ENCODE measurements at places on chromosomes 6 and 20.

DNA sequence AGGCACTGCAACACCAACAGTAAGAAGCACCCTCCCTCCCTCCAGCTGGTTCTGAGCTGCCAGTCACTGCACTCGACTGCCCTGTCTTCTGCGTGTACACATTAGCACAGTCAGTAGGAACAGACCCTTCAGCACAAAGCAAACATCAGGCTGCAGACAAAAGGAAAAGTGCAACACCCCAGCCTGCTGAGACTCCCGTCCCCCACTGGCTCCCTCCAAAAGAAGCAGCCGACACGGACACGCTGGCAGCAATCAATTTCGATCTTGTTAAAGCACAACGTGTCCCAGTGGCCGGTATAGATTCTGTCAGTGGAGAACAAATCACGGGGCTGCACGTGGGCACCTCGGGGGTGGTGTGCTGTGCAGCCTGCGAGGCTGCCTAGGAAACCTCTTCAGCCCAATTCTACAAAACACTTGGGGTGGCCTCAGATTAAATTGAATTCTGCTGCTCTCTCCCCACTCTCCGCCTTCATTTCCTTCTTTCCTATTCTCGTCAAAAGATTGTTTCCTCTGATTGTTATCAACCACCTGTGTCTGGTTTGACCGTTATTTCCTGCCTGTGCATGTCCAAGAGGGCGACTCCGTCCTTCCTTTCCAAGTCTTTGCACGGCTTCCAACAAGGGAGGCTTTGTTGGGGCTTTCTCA, 38.7 kb downstream of the TRAF3IP2 start:
- peak; percentile 94 for DNase-seq

DNA sequence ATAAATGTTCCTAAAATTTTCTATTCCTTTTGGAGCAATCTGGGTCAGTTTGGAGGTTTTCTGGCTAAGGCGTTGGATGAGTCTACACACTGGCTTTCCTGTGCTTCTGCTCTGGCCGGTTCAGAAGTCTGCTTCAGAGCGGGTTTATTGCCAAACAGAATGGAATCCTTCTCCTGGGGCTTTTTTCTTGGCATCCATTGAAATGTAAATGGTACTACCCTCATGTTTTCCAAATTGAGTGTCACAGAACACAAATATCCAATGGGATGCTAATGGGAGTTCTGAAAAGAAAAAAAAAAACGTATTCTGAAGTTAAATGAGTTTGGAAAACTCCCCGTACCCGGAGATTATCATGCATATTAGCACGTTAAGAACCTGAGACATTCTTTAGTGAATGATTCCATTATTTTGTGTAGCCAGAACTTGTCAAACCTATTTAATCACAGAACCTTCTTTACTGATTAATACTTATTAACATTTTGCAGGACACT, 930.3 kb downstream of the QKI start:
- DNase-seq: no peak

DNA sequence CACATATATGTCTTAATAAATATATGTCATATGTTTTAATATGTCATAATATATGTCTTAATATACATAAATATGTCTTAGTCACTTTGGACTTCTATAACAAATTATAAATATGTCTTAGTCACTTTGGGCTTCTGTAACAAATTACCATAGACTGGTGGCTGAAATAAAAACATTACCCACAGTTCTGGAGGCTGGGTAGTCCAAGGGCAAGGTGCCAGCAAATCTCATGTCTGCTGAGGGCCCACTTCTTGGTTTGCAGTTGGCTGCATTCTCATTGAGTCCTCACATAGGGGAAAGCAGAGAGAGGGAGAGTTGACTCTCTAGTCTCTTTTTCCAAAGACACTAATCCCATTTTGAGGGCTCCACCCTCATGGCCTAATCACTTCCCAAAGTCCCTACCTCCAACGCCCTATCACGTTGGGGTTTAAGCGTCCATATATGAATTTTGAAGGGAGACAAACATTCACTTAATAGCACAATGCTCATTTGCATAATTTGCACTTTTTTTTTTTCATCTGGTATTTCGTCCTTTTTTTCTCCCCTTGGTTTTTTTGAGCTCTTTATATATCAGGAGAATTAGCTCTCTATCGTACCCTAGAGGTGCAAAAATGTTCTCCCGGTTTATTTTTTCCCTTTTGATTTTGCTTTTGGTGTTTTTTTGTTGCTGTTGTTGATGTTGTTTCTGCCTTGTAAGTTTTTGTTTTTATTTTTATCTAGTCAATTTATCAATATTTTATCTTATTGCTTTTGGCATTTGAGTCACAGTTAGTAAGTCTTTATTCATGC, 266.4 kb downstream of the PLCB1 start:
- DNase-seq: no peak

DNA sequence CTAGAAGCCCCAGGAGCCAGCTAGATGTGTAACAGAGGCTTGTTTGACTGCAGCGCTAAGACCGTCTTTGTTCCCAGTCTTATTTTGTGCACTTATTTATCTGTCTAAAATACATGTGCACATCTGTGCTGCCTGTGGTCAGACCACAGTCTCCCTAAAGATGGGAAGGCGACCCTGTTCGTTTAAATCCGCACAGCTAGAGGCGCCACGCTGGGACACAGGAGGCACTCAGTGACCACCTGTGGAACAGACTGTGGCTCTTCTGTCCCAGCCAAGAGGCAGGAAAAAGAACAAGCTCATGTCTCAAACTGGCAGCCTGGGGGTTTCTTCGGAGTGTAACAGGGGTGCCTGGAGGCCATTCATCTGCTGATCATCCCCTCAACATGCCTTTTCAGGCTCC, 66.8 kb downstream of the CPNE5 start:
- no peak for DNase-seq

GRCh38 chr20:53194306-53195290, 222.4 kb downstream of the TSHZ2 start:
- DNase-seq: no peak
